ENCODE measurements at places on chromosomes 11 and 22.

DNA sequence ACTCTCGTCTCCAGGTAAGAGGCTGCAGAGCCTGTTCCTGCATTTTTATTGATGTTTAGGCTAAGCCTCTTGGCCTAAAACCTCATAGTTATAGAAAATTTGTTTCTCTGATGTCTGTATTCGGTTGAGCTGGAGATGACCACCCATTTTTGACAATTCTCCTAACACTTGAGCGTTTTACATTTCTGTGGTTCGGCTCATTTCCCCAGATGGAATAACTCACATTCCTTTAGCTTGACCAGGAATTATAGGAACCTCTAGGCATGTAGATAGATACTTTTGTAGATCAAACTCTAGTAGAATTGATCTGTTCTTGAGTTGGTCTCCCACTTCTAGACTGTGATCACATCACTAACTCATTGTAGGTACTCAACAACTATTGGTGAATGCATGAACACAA lies 172.6 kb upstream of the CADM1 start:
- no peak for DNase-seq

GRCh38 chr22:26822313-26822712 lies 164.9 kb downstream of the MIAT start:
- DNase-seq, result peak; percentile 4

DNA sequence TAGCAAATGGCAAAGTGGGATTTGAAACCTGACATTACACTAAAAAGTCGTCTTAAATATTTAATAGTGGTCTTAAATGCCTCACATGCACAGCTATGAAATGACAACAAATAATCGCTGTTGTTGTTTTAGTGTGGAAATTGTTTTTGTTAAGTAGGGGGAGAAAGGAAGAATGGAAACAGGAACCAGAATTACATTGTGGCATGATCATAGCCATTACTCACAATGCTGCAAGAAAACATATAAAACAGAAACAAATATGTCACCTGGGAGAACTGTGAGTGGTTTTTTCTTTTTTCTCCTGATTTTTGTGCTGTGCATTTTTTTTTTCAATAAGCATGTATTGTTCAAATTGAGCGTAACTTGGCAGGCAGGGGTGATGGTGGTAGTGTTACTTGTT lies 22.9 kb downstream of the FAM76B start:
- DNase-seq, result no peak

DNA sequence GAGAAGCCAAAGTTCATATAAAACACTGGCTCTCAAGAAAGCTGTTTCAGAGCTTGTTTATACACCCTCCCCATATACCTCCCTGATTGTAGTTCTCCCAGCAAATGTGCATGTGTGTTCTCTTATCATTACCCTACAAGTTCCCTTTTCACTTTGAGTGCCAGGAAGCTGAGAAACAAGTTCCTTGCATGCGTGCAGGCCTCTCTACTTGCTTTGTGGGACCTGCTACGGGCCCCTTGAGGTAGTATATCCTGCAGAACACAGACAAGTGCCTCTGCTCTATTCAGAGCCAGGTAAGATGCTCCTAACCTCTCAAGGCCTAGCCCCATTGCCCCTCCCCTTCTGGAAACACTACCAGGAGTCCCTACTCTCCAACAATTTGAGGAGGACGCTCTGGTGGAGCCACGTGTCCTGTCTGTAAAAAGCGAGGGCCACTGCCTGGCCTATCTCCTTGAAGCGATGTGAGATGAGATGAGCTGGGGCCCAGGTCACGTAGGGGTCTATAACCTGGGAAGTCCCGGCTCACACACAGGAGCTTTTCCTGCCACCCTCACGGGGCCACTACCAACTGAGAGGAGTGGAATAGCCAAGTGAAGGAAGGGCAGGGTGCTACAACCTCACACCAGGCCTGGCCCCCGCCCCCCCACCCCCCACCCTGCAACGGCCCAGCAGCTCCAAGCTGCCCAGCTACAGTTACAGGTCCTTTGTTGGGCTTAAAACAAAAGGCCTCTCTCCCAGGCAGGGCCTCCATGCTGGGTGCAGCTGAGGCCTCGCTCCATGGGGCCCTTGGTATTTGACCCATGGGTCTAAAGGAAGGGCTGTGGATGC lies 2.6 kb upstream of the ATP5MGL start:
- DNase-seq, result no peak

GRCh38 chr11:46489656-46490560 lies 98.3 kb upstream of the CHRM4 start:
- peak; percentile 8 for DNase-seq

- DNase-seq, result no peak
These were observed 3.5 kb downstream of the SIK3 start for GRCh38 chr11:117094776-117095175.

DNA sequence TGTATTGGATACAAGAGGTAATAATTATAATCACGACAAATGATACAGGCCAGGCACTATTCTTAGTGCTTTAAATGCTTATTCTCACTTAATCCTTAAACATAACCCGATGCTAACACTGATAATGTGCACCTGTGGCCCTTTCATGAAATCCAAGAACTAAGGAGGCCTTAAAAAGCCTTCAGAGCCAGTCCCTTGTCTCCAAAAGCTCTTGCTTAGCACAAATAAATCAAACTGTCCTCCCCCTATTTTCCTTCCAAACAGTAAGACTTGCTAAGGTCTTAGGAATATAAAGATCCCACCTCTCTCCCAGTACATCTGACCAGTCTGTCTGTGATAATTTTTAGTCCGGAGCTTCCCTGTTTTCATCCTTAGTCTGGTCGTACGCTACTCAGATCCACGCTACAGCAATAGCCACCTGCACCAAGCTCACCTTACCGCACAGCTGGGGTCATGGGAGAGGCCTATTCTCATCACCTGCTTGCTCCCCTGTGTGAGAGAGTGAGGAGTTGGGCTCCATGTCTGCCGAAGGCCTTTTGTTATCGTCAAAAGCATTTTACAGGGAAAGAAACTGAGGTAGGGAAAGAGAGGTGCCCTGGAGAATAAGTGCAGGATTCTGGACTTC lies 16.9 kb downstream of the FXYD6 start:
- peak; percentile 59 for DNase-seq

GRCh38 chr11:26700574-26701235 lies 21.2 kb downstream of the SLC5A12 start:
- DNase-seq, result no peak

DNA sequence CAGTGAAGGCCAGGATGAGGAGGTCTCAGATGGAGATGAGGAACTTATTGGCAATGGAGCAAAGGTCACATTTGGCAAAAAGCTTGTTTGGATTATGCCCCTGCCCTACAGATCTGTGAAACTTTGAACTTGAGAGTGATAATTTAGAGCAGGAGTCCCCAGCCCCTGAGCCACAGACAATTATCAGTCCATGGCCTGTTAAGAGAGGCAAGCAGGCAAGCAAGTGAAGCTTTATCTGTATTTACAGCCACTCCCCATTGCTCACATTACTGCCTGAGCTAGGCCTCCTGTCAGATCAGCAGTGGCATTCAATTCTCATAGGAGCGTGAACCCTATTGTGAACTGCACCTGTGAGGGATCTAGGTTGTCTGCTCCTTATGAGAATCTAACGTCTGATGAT lies 1076.9 kb upstream of the TENM4 start:
- no peak for DNase-seq

DNA sequence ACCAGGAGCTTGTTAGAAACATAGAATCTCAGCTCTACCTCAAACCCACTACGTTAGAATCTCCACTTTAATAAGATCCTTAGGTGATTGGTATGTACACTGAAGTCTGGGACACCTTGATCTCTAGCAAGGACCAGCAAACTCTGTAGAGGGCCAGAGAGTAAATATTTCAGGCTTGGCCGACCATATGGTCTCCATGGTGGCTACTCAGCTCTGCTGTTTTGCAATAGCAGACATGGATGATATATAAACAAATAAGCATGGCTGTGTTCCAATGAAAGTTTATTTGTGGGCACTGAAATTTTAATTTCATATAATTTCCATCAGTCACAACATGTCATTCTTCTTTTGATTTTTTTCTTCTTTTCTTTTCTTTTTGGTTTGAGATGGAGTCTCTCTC lies 23.9 kb downstream of the UBASH3B start:
- DNase-seq, result no peak

DNA sequence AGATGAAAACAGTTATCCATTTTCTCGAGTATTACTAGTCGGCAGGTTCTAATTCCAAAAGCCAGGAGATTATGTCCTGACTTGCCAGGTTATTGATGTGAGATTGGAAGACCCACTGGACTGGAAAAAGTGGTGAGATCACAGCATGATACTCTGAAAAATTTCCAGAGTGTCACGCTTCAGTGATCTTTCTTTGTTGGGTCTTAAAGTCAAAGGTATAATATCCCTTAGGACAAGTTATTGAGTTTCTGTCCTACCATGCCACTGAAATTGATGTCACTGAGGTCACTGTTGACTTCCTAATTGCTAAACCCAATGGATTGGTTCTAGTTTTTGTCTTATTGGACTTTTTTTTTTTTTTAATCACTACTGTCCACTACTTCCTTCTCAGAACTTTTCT lies 104.5 kb upstream of the GRAMD1B start:
- DNase-seq, result no peak

DNA sequence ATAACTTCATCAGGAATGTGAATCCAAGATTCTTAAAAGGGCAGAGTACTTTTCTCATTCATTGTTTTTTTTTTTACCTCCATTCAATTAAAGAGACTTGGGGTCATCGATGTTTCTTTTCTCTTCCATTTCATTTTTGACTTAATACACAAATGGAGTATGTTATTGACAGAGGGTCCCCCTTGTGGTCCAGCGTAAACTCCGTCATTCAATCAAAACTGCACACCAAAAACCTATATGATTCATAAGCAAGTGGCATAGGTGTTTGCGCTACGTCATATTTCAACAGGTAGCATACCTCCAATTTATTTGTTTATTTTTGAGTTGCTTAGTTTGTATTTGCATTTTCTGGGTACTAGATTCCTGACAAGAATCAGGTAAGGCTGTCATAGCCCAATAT lies 12.7 kb upstream of the FOLH1 start:
- no peak for DNase-seq

DNA sequence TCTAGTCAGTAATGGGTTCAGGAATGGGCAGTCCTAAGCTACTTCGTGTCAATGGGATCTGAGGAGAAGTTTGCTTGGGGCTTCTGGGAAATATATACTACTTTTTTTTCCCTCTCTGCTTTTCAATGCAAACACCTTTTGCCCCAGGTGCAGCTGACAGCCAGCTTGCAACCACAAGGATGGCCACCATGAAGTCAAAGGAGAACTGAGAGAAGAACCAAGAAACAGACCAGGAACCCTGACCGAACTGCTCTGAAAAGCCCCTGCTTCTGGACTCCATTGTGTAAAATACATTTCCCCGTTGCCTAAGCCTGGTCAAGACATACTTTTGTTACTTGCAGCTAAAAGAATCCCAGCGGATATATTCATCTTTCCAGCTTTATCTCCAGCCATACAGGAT lies 20.1 kb upstream of the CD44 start:
- DNase-seq, result no peak

GRCh38 chr11:88414981-88415413 lies 77.5 kb upstream of the CTSC start:
- peak; percentile 62 for DNase-seq

DNA sequence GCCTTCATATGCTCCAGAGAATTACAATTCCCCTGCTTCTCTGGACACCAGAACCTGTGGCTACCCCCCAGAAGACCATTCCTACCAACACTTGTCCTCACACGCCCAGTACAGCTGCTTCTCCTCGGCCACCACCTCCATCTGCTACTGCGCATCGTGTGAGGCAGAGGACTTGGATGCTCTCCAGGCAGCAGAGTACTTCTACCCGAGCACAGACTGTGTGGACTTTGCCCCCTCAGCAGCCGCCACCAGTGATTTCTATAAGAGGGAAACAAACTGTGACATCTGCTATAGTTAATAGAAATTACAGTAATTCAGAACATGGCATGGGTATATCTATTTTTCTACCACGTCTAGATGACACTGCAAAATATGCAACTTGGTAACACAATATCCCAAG lies 9.8 kb downstream of the POU2AF3 start:
- DNase-seq, result peak; percentile 32

- DNase-seq, result no peak
These were observed 29.2 kb upstream of the CBX6 start for GRCh38 chr22:38901111-38901641.

DNA sequence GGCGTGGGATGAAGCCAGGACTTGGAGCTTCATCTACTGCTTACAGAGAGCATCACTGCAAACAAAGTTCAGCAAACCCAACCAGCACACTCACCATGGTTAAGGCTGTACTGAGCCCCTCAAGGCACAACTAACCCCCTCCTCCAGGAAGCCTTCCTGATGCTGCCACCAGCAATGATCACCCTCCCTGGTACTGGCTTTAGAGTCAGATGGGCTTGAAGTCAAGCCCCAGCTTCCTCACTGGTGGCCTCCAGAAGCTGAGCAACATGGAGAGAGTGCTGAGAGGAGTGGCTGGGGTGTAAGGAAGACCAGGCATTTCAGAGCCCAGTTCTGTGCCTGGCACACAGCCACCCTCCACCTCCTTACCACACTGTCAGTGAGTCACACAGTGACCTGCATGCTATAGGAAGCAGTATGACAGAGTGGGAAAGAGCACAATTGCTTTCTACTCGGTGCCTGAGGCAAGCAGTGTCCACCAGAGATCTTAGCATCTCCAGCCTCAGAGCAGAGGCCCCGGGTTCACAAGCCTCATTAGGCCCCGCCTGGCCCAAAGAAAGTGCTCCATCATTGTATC lies 24.7 kb upstream of the BAIAP2L2 start:
- DNase-seq, result no peak

DNA sequence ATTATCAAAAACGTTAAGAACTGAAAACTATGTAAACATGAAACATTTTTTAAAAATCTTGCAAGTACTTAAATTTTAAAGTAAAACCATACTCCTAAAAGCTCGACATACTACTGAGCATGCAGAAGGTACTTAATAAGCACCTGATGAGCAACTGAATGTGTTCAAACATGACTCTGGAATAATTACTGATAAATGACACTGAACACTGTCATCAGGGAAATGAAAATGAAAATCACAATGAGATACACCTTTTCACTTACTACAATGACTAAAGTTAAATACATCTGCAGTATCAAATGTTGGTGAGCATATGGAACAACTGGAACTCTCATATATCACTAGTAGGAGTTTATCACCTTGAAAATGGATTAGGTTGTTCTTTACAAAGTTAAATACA lies 65.2 kb downstream of the PICALM start:
- no peak for DNase-seq

DNA sequence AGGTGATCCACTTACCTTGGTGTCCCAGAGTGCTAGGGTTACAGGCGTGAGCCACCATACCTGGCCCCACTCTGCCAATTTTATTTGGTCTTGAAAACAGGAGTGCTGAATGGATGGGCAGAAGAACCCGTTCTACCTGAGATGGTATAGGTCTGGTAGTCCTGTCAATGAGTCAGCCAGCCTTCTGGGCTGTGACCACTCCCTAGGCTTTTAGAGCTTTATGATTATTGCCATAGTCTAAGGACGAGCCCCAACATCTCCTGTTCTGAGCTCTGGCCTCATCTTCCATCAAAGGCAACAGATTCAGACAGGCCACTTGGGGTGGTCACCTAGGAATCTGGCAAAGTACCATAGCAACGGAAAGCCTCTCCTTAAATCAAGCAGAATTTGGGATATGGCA lies 11.5 kb downstream of the ZDHHC5 start:
- no peak for DNase-seq

GRCh38 chr22:44755417-44755816 lies 3.0 kb downstream of the ARHGAP8 start:
- no peak for DNase-seq

Data from NCI-H1417 (cell line).